ENCODE measurements at places on chromosomes 16 and 17.

- DNase-seq, result no peak
Observed at GRCh38 chr16:89190150-89190958, 10.0 kb downstream of the SLC22A31 start.

DNA sequence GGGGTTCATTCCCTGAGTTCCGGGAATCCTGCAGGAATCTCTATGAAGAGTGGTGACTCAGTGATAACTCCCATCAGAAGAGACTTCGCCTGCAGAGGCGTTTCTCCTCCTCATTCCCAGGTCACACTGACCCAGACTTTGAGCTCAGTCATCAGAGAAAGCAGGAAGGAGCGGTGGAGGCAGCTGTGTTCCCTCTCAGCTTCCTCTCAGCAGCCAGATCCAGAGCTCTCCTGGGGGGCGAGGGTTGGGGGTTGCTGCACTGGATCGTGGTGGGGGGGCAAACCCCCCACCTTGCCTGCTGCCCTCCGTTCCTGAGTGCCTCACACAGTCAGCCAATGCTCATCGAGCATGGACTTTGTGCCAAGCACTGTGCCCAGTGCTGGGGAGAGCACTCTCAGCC lies 271.2 kb downstream of the CBLN1 start:
- no peak for DNase-seq

GRCh38 chr16:85968041-85968920 lies 69.3 kb downstream of the IRF8 start:
- DNase-seq, result no peak

DNA sequence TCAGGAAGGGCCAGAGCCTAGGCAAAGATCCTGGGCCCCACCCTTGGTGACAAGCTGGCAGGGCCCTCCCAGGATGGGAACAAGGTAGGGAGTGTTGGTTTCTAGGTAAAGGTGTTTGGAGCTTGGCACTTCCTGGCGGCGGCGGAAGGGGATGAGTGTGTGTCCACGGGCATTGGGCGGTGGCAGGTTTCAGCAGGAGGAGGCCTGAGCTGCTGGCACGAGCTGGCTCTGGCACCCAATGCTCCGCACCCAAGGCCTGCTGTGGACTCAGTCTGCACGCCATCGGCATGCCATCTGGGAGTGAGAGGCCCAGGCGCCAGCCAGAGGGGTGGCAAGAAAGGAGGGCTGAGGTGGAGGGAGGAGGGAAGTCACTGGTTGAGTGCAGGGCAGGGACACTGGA lies 46.9 kb upstream of the TAC4 start:
- no peak for DNase-seq

- no peak for DNase-seq
Observed at GRCh38 chr17:78986048-78986648, 6.4 kb upstream of the LGALS3BP start.

- DNase-seq, result no peak
Observed at GRCh38 chr16:15708096-15708495, 58.1 kb downstream of the NDE1 start.

DNA sequence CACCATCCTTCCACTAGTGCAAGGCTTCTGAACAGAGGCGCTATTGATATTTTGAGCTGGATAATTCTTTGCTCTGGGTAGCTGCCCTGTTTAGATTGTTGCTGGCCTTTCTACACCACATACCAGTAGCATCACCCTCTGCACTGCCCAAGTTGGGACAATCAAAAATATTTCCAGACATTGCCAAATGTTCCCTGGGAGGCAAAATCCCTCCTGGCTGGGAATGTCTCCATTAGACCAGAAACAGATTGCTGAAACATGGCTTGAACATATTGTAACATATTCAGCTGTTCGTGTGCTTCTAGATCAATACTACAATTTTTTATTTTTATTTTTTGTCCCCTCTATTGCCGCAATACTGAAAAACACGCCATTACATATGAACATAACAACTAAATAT lies 174.6 kb downstream of the ABCA8 start:
- no peak for DNase-seq

DNA sequence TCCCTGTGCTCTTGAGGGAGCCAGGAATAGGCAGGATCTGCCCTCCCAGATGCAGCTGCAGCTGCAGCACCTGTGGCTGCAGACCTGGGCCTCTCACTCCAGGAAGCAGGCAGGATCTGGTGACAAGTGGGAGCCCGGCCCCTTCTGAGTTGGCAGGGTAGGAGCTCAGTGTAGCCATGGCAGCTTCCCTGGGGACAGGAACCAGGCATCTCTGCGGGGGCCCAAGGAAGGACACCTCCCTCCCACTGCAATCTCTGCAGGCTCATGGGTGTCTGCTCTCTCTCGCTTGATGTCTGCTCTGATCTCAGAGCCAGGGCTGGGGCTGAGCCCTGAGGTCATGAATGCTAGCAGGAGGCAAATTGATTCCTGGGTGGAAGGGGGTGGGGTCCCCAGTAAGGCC lies 592.5 kb upstream of the CA10 start:
- no peak for DNase-seq

GRCh38 chr17:42276359-42276608 lies at the start of gene STAT5B:
TSS of gene STAT5B (minus strand) at chr17:42276391. CDS start at chr17:42232127, 44,264 bp downstream.
- peak; percentile 44 for DNase-seq

DNA sequence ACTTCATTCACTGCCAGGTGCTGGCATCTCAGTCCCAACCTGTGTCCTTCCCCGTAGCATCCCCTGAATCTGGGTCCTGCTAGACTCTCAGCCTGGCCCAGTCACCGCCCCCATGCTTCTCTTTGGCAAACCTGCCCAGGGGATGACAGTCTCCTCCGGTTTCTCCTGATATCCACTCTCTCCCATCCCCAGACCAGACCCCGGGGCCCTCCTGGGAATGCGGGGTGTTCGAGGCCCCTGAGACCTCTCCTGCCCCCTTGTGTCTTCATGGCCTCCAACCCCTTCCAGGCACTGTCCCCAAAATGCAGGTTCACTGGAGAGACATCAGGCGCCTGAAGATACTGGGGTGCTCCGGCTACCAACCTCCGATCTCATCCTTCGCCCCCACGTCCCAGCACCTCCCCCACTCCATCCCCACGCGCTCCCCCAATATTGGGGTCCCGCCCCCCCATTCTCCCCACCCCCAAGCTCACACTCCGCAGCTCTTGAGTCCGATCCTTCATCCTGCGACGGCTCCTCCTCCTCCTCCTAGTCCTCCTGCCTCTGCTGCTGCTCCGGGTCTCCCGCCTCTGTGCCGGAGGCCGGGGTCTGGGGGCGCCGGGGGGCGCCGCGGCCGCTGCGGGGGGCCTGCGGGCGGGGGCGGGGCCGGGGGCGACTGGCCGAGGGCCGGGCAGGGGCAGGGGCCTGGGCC lies 399 bp downstream of the STX1B start:
- DNase-seq, result no peak

DNA sequence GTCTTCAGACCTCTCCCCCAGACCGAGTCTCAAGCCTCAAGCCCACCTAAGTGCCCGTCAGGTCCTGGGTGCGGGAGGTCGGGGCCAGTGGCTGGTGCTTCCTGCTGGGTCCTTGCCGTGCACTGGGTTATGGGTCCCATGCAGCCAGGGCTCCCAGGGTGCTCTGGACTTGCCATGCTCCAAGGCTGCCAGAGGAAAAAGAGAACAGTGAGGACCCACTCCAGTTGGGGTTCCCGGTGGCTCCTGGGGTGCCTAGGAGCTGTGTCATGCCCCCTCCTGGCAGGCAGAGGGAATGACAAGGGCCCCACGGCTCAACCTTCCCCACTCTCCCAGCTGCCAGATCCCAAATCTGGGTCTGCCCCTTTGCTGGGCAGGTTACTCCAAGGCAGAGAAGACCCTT lies 3.8 kb downstream of the SNX20 start:
- DNase-seq, result no peak

DNA sequence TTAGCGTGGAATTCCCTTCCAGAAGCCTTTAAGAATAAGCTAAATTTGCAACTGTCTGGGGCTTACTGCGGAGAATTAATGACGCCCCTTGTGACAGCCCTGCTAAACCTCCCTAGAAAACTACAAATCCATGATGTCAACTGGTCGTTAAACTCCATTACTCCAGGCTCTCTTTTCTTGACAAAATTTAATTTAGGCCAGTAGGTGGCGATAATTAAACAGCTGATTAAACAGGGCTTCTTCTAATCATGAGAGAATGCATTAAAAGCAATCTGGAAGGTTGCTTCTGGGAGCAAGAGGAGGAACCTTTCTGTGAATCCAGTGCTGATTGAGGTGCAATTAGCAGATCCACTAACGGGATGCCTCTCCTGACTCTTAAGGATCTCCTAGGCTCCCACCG lies 8.1 kb upstream of the NLRP1 start:
- peak; percentile 37 for DNase-seq

DNA sequence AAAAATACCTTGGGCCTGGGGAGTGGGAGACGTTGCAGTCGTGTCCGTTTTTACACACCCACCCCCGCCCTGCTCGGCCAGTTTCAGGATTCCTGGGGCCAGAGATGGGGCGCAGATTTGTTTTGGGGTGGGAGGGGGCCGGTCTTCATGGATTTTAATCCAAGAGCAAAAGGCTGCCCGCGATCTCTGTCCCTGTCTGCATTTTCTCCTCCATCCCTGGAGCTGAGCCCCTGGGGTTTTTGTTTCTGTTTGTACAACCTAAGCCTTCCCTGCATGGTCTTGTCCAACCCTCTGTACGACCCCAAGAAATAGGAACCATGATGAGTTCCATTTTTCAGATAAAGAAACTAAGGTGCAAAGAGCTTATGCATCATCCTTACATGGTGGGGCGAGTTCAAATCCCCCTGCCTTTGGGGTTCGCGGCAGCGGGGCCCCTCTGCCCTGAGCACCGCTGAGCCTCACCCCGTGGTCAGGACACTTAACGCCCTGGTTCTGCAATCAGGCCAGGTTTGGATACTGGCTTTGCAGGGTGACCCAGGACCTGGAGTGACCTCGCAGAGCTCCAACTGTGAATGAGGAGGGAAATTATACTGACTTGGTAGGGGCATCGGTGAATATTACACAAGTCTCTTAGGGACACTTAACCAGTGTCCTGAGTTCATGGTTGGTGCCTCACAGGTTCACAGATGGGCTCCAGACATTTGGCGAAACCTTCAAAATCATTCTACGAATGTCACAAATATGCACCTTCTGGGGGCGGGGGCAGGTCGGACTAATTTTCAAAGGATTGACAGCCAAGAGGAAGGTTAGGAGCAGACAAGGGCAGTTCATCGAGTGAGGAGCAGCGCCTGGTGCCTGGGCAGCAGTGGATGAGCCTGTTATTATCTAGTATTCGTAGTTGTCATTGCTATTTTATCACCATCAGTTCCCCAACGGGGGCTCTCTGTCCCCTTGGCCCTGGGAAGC lies 4.1 kb upstream of the FOXF1 start:
- no peak for DNase-seq

DNA sequence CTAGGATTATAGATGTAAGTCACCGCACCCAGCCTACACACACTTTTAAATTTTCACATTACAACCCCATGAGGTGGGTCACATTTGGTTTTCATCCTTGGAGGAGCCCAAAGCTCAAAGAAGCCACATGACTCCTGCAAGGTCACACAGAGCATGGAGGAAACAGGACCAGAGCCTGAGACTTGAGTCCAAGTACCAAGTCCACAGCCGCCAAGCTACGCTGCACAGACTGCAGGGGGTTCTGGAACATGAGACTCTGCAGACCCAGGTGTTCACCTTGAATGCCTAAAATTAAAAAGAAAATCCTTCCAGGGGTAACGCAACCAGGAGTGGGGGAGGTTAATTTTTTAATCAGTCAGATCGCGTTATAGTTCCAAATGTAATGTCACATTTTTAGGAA lies 150.2 kb downstream of the ZFHX3 start:
- no peak for DNase-seq

DNA sequence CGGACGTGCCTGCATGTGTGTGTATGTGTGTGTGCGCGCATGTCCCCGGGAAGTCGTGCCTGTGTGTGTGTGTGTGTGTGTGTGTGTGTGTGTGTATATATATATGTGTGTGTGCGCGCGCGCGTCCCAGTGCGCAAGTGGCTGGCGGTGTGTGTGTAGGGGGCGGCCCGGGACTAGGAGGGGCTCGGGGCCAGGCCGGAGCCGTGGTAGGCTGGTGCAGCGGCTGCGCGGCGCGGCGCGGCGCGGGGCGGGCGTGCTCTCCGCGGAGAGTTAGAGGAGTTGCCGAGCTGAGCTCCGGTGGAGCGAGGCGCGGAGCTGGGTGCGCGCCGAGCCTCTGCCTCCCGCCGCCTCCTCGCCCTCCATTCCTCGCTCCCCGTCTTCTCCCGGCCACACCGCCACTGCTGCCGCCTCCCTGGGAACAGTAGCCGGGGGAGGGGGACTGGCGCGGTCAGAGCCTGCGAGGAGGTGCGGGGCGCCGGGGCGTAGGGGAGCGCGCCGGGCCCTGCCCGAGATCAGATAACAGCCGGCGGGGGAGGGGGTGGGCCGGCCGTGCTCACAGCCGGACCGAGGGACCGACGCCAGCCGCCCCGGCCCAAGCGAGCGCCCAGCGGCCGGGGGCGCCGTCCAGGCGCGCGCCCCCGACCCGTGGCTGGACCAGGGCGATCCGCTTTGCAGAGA lies at the start of gene KCNJ12:
Gene KCNJ12, plus strand, starts transcription at position 277 of the 678 bp plus-strand sequence. CDS start 38,986 bp downstream, outside the sequence.
- no peak for DNase-seq

- no peak for DNase-seq
Observed at GRCh38 chr17:38357486-38358123, 6.0 kb downstream of the SOCS7 start.

GRCh38 chr16:66342294-66342900 lies 24.1 kb upstream of the CDH5 start:
- no peak for DNase-seq

DNA sequence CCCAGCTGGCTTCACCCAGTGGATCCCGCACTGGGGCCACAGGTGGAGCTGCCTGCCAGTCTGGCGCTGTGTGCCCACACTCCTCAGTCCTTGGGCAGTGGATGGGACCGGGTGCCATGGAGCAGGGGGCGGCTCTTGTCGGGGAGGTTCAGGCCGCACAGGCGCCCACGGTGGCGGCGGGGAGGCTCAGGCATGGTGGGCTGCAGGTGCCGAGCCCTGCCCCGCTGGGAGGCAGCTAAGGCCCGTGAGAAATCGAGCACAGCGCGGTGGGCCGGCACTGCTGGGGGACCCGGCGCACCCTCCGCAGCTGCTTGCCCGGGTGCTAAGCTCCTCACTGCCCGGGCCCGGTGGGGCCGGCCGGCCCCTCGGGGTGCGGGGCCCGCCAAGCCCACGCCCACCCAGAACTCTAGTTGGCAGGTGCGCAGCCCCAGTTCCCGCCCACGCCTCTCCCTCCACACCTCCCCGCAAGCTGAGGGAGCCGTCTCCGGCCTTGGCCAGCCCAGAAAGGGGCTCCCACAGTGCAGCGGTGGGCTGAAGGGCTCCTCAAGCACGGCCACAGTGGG lies 26.6 kb downstream of the CCDC42 start:
- no peak for DNase-seq
